ENCODE measurements at places on chromosomes 4 and X.

GRCh38 chrX:17563515-17563914 is 173.8 kb upstream of the SCML1 start:
- DNase-seq, result no peak

- DNase-seq, result peak; percentile 34
These were observed 867 bp downstream of the TIFA start for GRCh38 chr4:112284662-112285411.

DNA sequence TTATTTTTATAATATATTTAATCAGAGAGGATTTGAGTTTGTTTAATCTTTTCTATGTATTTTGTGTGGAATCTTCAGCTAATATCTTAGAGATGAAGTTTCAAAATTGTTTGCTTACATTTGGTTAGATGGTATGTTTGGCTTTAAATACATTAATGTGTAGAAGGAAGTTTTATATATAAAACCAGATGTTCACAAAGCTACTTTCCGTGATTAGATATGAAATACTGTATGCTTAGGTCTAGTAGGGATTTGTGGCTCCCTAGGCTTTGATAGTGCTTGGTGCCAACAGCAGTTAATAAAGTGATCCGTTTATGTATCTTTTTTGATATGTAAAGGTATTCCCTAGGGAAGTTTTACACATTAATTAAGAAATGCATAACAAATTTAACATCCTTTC is 223.0 kb downstream of the ARHGAP10 start:
- DNase-seq, result no peak

- no peak for DNase-seq
These were observed 114.2 kb upstream of the FAT4 start for GRCh38 chr4:125200556-125200955.

DNA sequence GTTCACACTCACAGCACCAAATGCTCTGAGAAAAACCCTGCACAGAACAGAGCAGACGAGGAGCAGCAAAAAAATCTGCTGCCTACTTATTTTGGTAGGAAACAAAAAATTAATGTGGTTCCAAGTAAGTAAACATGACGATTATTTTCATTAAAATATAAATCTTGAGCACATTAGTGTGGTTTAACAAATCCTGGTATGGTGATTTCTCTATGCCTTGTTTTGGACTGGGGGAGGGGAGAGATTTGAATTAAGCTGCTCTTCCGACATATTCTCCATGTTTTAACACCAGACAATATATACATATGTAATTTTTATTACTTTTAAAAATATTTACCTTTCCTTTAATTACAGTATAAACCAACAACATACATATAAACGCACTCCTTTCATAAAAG is 1.8 kb downstream of the CAMK2D start:
- no peak for DNase-seq

Data from fibroblast of gingiva (primary cell).